ENCODE measurements at places on chromosomes 1 and 21.

GRCh38 chr1:75672528-75673393 lies 51.7 kb upstream of the ACADM start:
- DNase-seq, result no peak

GRCh38 chr21:8994640-8995511 lies 1526.5 kb upstream of the TPTE start:
- DNase-seq, result no peak

GRCh38 chr21:39263372-39263771 lies 50.1 kb downstream of the BRWD1 start:
- DNase-seq, result no peak

DNA sequence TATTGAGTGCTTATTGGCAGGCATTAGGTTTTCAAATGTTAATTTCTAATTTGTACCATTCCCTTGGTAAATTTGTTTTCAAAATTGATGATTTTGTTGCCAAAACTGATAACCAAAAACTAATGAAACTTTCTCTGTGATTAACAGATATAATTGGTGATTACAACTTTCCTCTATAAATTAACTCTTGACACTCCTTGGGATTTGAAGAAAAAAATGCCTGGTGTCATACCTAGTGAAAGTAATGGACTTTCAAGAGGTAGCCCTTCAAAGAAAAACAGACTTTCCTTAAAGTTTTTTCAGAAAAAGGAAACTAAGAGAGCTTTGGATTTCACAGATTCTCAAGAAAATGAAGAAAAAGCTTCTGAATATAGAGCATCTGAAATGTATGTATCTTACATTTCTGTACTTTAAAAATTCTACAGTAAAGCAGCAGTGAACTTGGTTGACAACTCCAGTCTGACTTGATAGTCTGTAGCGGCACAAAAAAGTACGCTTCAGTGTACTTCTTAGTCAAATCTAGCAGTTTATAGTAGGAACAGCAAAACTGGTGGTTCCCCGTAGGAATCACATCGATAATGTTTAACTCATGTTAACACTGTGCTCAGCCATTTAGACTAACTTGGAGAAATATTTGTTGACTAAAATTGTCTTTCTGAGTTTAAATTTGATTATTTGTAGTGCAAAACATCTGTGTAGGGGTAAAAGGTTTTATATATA lies 3.0 kb downstream of the USP1 start:
- no peak for DNase-seq

DNA sequence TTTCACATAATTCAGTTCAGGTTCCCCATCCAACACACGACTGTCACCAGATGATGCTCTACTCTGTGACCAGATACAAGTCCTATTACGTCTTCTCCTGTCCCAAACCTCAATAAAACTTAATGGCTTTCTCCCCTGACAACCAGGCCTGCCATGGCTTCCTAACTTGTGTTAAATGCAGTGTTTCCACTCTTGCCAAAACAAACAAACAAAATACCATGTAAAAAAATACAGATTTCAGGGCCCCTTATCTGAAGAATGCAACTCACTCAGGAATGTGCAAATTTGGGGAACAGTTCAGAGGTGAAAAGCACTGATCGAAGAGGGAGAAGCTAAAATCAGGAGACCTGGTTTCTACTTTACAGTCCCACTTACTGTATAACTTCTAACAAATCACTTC lies 863 bp upstream of the NUF2 start:
- no peak for DNase-seq

- DNase-seq, result no peak
These were observed 255.5 kb upstream of the SGIP1 start for GRCh38 chr1:66278260-66279021.

Data from activated T-cell treated with anti-CD3 and anti-CD28 coated beads for 4 hours (primary cell).